ENCODE measurements at places on chromosomes 5 and 9.

GRCh38 chr5:133642153-133642722 is 29.9 kb upstream of the FSTL4 start:
- DNase-seq: no peak

DNA sequence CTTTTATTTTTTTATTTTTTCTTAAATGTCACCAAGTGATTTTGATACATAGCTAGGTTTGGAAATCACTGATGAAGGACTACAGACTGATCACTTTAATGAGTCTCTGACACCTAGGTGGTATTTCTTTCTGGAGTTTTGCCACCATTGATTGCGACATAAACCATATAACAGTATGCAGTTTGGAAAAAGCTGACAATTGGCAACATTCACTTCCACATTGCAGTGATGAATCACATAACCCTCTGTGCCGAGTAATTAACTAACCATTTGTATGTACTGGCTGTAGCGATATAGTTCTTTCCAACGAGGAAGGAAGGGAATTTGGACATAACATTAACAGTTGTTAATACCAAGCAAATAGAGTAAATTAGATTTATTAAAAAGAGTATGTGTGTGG is 222.9 kb upstream of the EFNA5 start:
- no peak for DNase-seq

GRCh38 chr9:127204771-127205470 is 59.7 kb upstream of the GARNL3 start:
- no peak for DNase-seq

- no peak for DNase-seq
These were observed 2.8 kb downstream of the MAMDC2 start for GRCh38 chr9:70046274-70047070.

DNA sequence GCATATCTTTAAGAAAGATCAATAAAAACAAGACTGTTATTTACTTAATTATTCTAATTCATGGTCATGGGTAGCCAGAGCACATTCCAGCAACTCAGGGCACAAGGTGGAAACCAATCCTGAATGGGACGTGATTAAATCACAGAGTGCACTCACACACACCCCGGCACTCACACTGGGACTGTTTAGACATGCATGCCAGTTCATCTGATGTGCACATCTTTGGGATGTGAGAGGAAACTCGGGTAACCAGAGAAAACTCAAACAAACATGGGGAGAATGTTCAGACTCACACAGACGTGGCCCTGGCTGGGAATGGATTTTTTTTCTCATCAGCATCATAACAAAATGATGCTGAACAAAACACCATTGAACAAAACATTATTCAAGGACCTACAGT is 29.4 kb downstream of the SMAD5 start:
- no peak for DNase-seq

GRCh38 chr5:147174671-147175265 is 60.1 kb upstream of the STK32A start:
- no peak for DNase-seq

- no peak for DNase-seq
These were observed 4.2 kb upstream of the RASGEF1C start for GRCh38 chr5:180213256-180213600.

- DNase-seq: no peak
These were observed 15.6 kb downstream of the NIM1K start for GRCh38 chr5:43207601-43208000.

GRCh38 chr9:81656004-81656403 is 33.3 kb downstream of the TLE1 start:
- no peak for DNase-seq

DNA sequence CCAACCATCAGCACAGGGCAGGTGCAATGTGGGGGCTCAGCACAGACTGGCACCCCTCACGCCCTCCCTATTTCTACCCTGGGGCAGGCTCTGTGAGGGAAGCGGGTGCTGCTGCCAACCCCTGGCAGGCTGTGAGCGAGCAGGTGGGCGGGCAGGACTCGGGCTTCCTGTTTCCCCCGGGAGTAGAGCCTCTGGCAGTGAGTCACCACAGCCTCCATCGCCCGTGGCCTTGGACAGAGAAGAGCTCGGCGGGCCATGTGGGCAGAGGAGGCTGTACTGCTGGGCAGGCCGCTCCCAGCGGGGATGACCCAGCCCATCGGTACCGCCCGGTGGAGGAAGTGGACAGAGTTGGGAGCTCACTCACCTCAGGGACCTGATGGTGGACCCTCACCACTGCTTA is 16.6 kb downstream of the KCNT1 start:
- no peak for DNase-seq

DNA sequence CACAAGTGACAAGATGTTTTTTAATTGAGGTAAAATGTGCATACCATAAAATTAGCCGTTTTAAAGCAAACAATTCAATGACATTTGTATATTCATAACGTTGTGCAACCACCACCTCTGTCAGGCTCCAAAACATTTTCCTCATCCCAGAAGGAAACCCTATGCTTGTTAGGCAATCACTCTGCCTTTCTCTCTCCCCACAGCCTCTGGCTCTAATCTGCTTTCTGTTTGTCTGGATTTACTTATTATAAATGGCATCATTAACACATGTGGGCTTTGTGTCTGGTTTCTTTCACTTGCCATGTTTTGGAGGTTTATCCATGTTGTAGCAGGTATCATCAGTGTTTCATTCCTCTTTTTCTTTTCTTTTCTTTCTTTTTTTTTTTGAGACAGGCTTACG is 1.4 kb upstream of the N4BP3 start:
- no peak for DNase-seq

DNA sequence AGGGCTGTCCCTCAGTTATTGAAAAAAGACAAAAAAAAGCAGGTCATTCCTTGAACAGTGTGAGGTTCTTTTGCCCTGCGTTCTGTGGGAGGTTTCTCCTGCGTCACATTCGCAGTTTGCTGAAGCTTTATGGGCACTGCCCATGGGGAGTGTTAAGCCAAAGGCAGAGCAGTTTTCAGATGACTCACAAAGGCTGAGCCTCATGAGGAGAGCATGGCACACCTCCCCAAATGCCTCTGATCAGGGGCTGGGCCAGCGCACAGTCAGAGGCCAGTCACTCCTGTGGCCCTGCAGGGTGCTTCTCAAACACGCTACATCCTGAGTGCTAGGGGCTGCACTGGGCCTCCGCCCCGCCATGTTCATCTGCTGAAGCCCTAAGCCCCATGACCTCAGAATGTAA is 38.4 kb downstream of the IRX1 start:
- DNase-seq: no peak

- no peak for DNase-seq
These were observed 8.1 kb upstream of the MARCOL start for GRCh38 chr5:148230240-148230639.

GRCh38 chr5:39691993-39692392 is 267.2 kb upstream of the DAB2 start:
- no peak for DNase-seq

DNA sequence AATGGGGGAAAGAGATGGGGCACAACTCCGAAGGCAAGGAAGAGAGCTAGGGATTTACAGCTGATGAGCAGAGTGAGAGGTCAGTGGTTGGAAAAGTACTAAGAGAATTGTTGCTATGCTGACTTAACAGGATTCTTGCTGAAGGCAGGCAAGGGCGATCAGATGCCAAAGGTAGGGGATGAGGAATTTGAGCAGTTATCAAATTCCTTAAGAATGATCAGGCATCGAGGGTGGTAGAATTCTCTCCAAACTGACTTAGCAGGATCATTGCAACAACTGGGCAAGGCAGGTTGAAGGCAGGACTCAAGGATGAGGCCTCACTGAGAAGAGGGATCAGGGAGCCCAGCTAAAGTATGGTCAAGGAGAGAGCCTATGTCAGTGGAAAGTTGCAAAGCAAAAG is 171.0 kb downstream of the HSD17B3 start:
- no peak for DNase-seq

Data from renal pelvis (tissue), 12 donors.